ENCODE measurements at places on chromosomes 11 and 22. TPM values are rescaled to one million over a fixed set of nuclear protein-coding genes. Genes with fewer than 3 reads are reported as not detected.

TRPC6 gene
- total RNA-seq, result under 0.01 TPM

DEFB131B gene
- not detected for total RNA-seq

SLC17A6 gene
- total RNA-seq, result not detected

FGF19 gene
- not detected for total RNA-seq

FOLR3 gene
- total RNA-seq, result not detected

SGSM1 gene
- total RNA-seq, result not detected

CARD18 gene
- not detected for total RNA-seq

TENM4 gene
- total RNA-seq, result 1.6 TPM

TXN2 gene
- total RNA-seq, result 142 TPM

LRRC55 gene
- not detected for total RNA-seq

APOL5 gene
- not detected for total RNA-seq

FAM181B gene
- total RNA-seq, result not detected

OR2D3 gene
- not detected for total RNA-seq

EFEMP2 gene
- 140 TPM for total RNA-seq

ZNF280B gene
- total RNA-seq, result 0.53 TPM

OR8G5 gene
- not detected for total RNA-seq

ANKK1 gene
- total RNA-seq, result not detected

BARX2 gene
- total RNA-seq, result not detected

FIBIN gene
- total RNA-seq, result 74.6 TPM

PRODH gene
- total RNA-seq, result not detected
